ENCODE measurements at places on chromosomes 2 and 18. TPM values are rescaled to one million over a fixed set of nuclear protein-coding genes. Genes with fewer than 3 reads are reported as not detected.

Gene MERTK
- 1.0 TPM for polyA plus RNA-seq

Gene VSNL1
- polyA plus RNA-seq = not detected

Gene C18orf32
- polyA plus RNA-seq = 12.7 TPM

Gene SLC30A3
- 1.7 TPM for polyA plus RNA-seq

Gene MAB21L4
- not detected for polyA plus RNA-seq

Gene GALR1
- polyA plus RNA-seq = not detected

Gene ZSWIM2
- polyA plus RNA-seq = not detected

Gene RNF152
- not detected for polyA plus RNA-seq

Gene POTEJ
- polyA plus RNA-seq = 0.07 TPM

Gene HAAO
- polyA plus RNA-seq = not detected

Data from A549 (cell line).